Heart right ventricle (tissue), 16 donors: ENCODE measurements at places on chromosomes 12 and 14. TPM values are rescaled to one million over a fixed set of nuclear protein-coding genes. Genes with fewer than 3 reads are reported as not detected.

- DNase-seq = no peak
These were observed 397.8 kb downstream of the FUT8 start for GRCh38 chr14:65810322-65810721.

The GSG1 gene
- polyA plus RNA-seq = not detected

- no peak for DNase-seq
These were observed 96.3 kb upstream of the CCND2 start for GRCh38 chr12:4177262-4177661.

DNA sequence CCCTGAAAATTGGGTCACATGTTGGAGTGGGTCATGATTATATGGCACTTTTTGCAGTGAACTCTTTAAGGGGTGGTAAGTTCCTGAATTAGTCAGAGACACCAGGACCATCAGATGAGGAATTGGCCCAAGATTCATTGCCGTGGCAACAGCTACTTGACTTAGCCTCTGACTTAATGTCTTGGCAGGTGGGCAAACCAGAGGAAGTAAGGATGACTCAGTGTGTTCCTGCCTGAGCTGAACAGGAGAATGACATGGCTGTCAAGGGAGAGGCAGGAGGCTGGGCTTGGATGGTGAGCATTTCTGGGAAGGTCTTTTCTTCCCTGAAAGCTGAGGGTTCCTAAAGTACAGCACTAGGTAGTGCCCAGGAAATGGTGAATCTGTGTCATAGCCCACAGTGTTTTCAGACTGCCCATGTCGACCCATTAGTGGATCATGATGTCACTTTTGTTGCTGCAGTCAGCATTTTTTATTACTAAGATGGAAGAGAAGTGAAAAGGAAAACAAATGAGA, 170.1 kb upstream of the PWP1 start:
- no peak for DNase-seq

GRCh38 chr12:64791036-64791435, 31.8 kb upstream of the GNS start:
- DNase-seq = no peak

GRCh38 chr14:104799244-104800014, 1.5 kb upstream of the ZBTB42 start:
- no peak for DNase-seq

GRCh38 chr12:47244835-47245234, 165.1 kb upstream of the AMIGO2 start:
- no peak for DNase-seq

DNA sequence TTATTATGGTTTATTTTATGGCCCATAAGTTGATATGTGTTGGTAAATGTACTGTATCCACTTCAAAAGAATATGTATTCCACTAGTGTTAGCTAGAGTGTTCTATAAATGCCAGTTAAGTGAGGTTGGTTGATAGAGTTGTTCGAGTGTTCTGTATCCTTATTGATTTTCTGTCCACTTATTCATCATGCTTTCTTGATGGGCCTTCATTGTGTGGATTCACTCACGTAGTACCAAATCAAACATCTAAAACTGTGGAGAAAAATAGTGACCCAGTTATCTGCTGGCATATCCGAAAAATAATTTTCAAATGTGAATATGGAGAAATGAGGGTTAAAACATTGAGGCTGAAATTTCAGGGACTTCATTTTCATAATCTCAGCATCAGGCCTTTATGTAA, 230.4 kb downstream of the TRHDE start:
- DNase-seq = no peak

The KCNA5 gene
- polyA plus RNA-seq = 2.3 TPM

DNA sequence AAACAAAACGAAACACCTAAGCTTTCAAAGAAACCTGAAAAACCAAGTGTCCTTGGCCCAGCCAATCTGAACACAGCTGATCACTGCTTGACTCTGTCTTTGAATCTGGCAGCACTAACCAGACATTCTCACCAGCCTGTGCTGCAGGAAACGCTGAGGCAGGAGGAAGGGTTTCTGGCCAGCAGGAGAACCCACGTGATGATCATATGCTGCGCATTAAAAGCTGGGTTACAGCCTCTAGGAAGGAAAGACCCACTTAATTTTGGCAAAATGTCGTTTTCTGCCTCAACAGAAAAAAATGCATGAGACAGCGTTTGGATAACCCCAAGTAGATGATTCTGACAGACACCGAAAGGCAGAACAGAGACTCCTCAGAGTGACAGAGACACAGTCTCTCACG, 9.8 kb downstream of the APPL2 start:
- DNase-seq = peak; percentile 73

GRCh38 chr12:4252601-4253000, 21.0 kb upstream of the CCND2 start:
- DNase-seq = peak; percentile 69

GRCh38 chr12:117582135-117582784, 220.8 kb upstream of the NOS1 start:
- DNase-seq = no peak

- no peak for DNase-seq
These were observed 76.7 kb downstream of the TMEM121 start for GRCh38 chr14:105602799-105603793.

DNA sequence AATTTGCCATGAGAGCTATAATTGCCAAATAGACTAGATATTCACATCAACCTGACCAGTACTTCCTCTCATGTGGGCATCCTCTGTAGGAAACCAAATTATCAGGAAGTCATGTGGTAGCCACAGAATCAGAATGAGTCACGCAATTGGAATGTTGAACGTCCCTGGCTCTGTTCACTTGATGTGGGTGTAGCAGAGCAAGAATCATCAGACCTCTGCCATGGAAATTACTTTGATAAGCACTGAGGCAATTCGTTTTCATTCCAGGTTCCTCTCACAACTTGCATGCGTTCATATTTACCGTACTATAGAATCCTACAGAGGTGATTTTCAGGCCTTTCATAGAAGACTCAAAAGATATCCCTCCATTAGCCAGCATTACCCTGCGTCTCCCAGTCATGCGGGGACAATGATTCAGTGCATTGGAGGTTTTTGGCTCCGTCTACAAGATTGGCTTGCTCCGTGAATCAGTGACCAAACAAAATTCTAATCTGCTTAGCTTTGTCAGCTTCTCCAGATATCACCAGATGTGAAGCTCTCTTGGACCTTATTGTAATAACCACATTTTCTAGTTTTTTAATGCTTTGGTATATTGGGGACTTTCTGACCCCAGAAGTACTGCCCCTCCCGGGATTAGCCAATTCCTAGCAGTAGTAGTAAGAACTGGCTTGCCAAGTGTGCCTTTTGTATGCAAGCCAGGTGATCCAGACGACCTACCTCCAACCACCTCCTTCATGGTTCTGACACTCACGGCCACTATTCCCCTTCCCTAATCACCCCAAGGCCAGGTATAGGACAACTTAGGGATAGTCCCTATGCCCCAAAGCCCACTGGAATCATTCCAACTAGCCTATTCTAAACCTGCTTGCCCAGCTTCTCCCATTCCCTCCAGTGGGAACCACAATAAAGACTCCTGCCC, 133.4 kb downstream of the KICS2 start:
- DNase-seq = no peak

GRCh38 chr12:509500-509899, 49.8 kb downstream of the B4GALNT3 start:
- no peak for DNase-seq

The RDH16 gene
- 0.12 TPM for polyA plus RNA-seq

GRCh38 chr14:104820669-104821228, 19.8 kb downstream of the ZBTB42 start:
- no peak for DNase-seq

The GPR84 gene
- polyA plus RNA-seq = not detected

GRCh38 chr12:130043685-130044406, 118.4 kb upstream of the FZD10 start:
- DNase-seq = no peak

- no peak for DNase-seq
These were observed 56.4 kb upstream of the PIWIL1 start for GRCh38 chr12:130281153-130281799.

DNA sequence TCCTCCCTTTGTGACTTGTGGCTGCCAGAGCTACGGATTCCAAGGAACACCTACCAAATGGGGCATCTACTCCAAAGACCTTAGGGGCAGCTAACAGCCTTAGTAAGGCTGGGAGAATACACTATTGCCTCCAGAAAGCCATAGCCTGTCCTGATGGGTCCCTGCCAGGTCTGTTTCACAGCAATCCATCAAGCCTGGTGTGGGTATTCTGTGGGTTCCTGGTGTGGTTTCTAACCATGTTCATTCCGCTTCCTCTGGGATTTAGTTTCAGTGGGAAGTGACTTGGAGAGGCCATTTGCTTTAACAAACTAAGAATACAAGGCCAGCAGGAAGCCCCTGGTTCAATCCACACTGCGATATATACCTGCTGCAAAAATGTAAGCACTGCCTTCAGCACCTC, 220.5 kb downstream of the FOXN3 start:
- DNase-seq = no peak

GRCh38 chr12:53056296-53056695, 6.4 kb downstream of the TNS2 start:
- no peak for DNase-seq

GRCh38 chr12:131089531-131090273, 136.0 kb downstream of the ADGRD1 start:
- peak; percentile 5 for DNase-seq

DNA sequence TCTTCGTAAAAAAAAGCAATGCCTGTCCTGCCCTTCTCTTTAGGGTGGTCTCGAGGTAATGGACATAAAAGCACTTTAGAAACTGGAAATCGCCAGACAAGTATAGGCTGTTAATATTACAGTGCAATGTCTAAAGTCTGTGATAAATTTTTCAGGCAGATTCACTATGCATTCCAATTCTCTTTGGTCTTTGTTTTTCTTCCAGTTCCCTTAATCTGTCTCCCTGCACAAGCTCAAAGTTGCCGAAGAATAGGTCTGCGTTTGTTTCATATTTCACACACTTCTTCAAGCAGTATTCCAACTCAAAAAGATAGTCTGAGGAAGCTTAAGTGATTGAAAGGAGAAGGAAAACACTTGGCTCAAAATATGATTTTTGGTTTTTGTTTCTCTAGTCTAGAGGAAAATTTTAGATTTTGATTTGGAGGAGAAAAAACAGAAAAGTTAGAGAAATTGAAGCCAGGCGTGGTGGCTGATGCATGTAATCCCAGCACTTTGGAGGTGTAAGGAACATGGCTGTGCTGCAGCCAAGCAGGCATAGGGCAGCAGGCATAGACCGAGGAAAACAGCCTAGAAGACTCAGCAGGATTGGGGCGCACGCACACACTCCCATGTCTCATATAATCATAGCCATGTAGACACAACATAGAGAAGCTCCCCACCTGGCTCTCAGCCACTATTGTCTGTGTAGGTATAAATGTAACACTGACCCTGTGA, 96.2 kb upstream of the TMPO start:
- DNase-seq = no peak

DNA sequence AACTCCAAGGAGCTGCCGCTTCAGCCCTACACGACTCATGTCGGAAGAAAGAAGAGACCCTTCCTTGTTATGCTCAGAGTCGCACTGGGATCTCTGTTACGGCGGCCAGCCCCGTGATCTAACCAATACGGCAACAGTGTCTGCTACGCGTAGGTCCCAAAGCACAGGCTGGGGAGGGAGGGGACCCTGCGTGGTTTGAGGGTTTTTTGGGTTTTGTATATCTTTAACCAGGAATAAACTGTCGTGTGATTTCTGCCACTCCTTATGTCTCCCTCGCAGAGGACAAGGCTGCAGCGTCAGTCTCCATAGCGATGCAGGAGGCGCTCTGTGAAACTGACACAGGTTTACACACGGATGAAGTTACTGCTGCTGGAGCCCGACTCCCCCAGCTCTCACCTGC, 60.0 kb upstream of the DIO3 start:
- DNase-seq = no peak

The MYRFL gene
- 0.10 TPM for polyA plus RNA-seq

The GPRC5D gene
- polyA plus RNA-seq = 0.04 TPM

The ASPG gene
- 2.8 TPM for polyA plus RNA-seq

DNA sequence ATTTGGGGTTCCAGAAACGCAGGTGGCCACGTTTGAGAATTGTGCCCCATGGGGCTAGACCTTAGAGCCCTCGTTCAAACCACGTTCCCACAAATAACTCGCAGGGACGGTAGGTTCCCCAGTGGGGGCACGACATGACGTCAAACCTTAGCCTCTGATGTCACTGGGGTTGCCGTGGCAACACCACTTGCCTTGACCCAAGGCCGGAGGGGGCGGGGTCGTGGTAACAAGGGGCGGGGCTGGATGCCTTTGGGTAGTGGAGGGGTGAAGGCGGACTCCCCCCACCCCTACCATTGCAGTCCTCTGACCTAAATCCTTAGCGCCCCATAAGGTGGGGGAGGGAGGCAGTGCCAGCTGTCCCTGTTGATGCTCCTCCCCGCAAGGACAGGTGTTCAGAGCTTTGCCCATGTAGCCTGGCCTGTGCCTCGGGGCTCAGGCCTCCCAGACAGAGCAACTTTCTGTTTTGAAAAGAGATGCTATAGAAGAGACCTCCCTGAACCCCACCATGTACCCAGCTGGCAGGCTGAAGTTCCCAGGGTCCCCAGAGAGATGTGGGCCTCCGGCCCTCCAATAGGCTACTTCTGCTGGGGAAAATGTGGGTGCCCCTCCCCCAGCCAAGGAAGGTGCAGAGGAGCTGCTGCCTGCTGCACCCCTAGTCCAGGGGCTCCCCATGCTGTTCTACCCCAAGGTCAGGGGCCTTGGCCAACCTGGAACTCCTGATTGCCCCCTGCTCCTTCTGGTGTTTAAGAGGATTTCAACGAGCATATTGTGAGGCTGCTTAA, 1.9 kb downstream of the FAM222A start:
- DNase-seq = no peak

- no peak for DNase-seq
These were observed 13.1 kb upstream of the NGB start for GRCh38 chr14:77284066-77284465.

The FRS2 gene
- 3.5 TPM for polyA plus RNA-seq

GRCh38 chr12:63808631-63809030, 28.9 kb downstream of the RXYLT1 start:
- no peak for DNase-seq

The AQP2 gene
- 0.04 TPM for polyA plus RNA-seq

The HOXC10 gene
- polyA plus RNA-seq = not detected

DNA sequence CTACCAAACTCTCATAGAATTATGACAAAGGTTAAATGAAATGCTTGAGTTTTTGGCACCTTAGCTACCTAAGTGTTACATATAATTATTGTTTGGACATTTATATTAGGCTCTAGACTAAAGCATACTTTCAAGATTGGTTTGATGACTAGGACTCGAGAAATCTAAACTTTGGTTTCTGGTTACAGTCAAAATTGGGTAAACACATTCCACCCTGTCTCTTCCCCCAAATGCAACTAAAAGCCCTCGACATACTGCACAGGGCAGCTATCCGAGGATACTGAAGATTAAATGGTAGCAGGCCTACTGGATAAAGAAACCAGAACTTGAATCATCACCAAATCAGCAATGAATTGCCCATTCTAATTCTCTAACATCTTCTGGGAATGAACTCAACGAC, 369.1 kb downstream of the PRKD1 start:
- no peak for DNase-seq

The DAO gene
- polyA plus RNA-seq = not detected

GRCh38 chr12:87827638-87828264, 201.4 kb downstream of the C12orf50 start:
- DNase-seq = no peak

DNA sequence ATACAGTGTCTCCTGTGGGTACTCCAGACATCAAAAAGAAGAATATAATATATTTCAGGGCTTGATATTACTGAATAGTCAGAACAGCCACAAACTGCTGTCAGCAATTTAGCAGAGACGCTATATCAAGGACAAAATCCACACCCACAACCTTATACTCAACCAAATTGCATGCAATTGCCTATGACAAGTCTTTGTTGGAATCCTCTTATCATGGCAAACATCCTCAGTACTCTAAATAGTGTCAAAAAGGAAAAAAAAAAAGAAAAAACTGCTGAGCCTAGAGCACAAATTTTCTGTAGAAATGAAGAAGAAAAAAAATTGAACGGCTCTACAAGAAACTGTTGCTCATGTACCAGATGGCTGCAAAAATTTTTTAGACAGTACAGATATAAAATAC, 485.7 kb downstream of the TMTC2 start:
- no peak for DNase-seq
